ENCODE measurements at places on chromosomes 7 and 10.

- no peak for DNase-seq
Observed at GRCh38 chr10:100664316-100665149, 80.8 kb upstream of the PAX2 start.

DNA sequence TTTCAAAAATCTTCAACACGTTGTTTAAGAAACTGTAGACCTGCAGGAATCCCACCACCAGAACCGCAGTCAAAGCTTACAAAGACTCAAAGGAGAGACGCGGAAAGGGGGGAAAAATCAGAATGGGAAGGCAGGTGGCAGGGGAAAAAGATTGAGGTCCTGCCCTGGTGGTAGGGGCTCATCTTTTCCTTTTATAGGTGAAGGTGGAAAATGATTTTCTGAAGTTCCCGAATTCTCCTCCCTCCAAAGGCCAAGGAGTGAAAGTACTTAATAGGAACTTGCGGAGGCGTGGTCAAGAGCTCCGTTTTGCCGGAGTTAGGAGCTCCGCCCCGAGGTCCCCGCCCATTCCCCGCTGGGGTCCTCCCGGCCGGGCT lies 724 bp downstream of the BBIP1 start:
- DNase-seq, result peak; percentile 84

- no peak for DNase-seq
Observed at GRCh38 chr7:45178241-45179225, 20.9 kb downstream of the RAMP3 start.

DNA sequence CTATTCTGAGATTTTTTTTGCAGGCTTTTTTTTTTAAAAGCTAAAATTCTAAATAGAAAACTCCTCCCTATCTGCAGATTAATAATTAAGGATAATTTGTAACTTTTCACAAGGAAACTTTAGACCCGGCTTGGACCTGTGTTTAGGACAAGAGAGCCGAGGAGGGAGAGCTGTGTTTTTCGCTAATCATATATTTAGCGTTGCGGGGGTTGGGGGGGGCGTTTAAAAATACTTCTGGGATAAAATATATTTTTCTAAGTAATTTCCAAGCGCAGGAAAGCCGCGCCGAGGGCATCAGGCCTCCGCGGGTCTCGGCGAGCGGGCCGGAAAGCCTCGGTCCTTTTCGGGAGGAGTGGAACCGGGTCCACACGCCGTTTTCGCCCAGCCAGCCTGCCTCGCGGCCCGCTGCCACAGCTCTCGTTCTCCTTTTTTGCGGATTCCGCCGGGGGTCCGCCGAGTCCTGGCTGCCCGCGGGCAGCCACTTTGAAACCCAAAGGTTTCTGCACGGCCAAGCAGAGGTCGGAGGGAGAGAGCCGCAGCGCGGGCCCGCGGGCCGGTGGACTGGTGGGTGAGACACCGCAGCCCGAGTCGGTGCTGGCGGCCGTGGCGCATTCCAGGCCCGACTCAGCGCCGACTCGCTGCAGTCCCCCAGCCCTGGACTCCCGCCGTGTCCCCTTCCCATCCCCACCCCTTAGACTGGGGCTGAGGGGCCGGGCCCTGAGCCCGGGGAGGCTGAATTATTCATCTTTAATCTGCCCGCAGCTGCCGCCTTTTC lies 2.3 kb downstream of the PAX2 start:
- DNase-seq, result no peak

- no peak for DNase-seq
Observed at GRCh38 chr10:31557854-31558253, 238.8 kb downstream of the ZEB1 start.

DNA sequence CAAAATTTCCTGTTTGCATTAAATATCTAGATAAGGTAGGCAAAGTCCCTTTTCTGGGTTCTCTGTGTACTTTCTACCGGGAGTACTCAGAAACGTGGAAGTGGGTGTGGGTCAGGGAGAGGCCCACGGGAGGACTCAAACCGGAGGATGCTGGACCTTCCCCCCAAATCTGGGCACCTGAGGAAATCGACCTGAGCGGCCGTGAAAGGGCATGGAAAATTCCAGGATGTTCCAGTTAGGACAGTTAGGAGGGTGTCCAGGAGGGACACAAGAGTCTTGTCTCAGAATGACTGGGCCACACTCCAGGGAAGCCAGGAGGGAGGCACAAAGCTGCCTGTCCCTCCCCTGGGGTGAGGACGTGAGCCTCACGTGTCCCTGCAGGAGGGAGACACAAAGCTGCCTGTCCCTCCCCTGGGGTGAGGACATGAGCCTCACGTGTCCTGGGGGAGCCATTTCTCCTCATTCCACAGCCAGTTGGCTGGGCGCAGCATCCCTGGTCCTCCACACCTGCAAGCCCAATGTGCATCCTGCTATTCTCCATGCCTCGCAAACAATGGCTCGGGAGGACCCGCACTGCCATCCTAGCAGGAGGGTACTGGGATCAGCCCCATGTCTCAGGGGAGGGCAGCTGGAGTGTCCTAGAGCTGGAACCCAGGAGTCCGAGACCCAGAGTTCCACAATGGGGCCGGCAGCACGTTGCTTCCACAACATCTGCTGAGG lies 190.5 kb upstream of the PPP2R2D start:
- DNase-seq, result no peak

- no peak for DNase-seq
Observed at GRCh38 chr10:75542084-75542483, 110.7 kb downstream of the LRMDA start.

- no peak for DNase-seq
Observed at GRCh38 chr7:23276376-23276775, 22.8 kb upstream of the MALSU1 start.

GRCh38 chr10:128036011-128036615 lies 90.1 kb downstream of the MKI67 start:
- no peak for DNase-seq

DNA sequence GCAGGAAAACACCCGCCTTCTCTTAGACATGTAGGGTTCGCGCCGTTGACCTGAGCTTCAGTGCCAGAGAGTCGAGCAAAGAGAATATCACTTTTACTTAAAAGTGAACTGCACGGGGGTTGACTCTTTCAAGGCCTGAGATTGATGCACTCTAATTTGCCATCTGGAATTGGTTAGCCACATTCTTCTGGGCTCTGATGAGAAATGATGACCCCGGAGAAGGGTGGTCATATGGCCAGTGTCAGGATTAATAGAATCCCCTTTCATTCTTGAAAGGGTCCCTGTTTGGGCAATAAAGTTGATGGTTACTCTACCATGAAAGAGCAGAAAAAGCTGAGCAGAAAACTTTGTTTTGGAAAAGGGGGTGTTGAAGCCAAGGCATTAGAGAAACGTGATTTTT lies 31.2 kb downstream of the GRK5 start:
- DNase-seq, result no peak

DNA sequence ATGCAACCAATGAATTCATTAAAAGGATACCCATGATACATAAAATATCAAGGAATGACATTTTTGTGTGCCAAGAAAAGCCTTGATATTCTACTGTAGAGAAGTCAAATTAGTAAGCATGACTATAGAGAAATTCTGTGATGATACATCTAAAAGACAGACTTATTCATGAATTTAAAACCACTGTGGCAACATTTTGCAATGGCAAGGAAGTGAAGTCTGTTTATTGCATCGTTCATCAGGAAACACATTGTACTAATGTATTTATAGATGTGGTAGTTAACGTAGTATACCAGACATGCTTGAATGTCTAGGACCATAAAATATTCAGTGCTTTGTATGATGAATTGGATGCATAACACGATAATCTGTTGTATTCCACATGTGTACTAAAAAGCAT lies 9.3 kb upstream of the CLEC5A start:
- DNase-seq, result no peak

DNA sequence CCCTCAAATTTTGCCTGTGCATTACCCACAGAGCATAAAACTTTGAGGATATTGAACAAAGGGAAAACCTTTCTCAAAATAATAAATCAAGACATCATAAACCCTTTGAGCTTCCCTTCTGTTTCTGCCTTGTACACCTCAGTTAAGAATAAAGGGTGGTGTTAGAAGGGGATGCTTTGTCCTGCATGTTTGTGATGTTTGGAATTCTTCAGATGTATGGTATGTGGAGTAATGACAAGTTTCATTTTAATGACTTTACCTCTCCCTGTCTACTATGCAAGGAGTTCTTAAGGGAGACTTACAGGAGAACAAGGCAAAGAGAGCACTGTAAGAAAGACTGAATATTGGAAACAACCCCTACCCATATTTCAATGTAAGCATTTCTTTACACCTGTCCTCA lies 99.2 kb downstream of the HECW1 start:
- no peak for DNase-seq

GRCh38 chr7:102055181-102055976 lies 231.3 kb upstream of the SH2B2 start:
- no peak for DNase-seq

- DNase-seq, result peak; percentile 47
Observed at GRCh38 chr7:150668472-150668911, 17.0 kb upstream of the GIMAP2 start.

DNA sequence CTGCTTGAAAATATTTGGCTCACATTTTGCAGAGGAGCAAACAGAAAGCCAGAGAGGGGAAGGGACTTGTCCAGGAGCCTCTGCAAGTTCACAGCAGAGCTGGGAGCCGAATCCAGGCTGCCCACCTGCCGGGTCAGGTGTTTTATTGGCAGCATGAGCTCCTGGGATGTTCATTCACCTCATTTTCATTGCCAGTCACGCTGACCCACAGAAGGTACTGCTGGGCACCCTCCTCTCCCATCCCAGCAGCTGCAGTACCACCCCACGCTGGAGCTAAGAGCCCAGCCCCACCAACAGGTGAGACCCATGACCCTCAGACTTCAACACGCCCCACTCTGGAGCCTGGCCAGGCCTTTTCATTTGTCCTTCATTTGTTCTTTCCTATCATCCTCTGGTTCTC lies 102.7 kb downstream of the GRID1 start:
- DNase-seq, result no peak

GRCh38 chr10:91642831-91643692 lies 10.2 kb upstream of the PPP1R3C start:
- DNase-seq, result no peak

DNA sequence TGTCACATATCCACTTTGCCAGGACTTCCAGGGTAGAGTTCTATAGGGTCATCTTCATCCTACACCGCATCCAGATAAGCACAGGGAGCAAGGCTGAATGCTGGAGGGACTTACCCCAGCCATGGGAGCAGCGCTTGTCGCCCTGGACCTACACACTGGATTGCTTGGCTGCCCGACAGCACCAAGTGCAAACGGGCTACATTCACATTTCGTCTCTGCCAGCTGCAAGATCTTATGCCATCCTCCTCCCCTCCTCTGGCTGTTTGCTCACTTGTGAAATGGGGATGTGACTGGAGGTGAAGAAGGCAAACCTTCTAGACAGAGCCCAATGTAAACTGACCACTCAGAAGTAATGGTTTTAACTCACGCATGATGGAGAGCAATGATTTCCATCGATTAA lies 1.0 kb downstream of the DDC start:
- no peak for DNase-seq

DNA sequence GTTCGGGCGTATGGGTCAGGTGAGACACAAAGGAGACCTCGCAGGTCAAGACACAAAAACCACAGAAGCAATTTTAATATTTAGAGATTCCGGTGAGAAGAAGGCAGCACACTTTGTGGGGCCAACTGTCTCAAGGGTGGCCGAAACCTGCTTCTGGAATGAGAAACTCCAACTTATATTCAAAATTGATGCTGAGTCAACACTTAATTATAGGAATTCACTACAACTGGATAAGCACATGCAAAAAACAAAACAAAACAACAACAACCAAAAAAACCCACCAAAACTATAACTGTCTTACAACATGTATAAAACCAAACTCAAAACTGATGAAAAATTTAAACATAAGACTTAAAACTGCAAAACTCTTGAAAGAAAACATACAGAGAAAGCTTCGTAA lies 593.3 kb downstream of the POM121L12 start:
- DNase-seq, result no peak

DNA sequence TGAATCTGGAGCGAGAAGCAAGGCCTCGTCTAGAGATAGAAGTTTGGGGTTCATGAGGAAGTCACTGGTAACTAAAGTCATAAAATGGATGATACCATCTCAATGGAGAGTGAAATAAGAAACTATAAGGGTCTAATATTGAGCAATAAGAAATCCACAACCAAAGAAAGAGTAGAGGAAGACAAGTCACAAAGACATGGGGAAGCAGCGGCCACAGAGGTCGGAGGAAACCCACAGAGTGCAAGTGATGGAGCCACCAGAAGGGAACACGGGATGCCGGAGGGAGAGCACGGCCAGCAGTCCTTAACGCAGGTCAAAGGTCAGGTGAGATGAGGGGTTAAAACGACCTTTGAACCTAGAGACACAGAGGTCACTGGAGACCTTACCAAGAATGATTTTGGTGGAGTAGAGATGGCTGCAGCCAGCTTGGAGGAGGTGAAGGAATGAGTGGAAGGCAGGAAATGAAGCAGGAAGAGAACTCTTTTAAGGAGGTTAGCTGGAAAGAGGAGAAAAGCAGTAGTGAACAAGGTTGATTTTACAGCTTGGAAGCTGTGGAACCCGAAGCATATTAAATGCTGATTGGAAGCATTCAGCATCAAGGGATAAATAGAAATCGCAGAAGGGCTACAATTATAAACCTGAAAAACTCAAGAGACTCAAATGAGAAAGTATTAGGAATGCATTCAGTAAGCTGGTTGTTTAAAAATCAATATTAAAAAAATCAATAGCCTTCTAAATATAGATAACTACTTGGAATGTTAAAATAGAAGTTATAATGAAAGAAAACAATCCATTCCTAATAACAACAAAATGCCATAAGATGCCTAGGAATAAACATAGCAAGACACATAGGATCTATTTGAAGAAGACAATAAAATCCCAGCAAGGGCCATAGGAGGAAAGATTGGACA lies 93.7 kb downstream of the SVOPL start:
- no peak for DNase-seq

- DNase-seq, result no peak
Observed at GRCh38 chr7:117835016-117835664, 38.1 kb downstream of the CTTNBP2 start.

- no peak for DNase-seq
Observed at GRCh38 chr10:133439517-133440461, 14.0 kb upstream of the SCART1 start.

- no peak for DNase-seq
Observed at GRCh38 chr7:137970253-137970975, 31.5 kb downstream of the CREB3L2 start.

DNA sequence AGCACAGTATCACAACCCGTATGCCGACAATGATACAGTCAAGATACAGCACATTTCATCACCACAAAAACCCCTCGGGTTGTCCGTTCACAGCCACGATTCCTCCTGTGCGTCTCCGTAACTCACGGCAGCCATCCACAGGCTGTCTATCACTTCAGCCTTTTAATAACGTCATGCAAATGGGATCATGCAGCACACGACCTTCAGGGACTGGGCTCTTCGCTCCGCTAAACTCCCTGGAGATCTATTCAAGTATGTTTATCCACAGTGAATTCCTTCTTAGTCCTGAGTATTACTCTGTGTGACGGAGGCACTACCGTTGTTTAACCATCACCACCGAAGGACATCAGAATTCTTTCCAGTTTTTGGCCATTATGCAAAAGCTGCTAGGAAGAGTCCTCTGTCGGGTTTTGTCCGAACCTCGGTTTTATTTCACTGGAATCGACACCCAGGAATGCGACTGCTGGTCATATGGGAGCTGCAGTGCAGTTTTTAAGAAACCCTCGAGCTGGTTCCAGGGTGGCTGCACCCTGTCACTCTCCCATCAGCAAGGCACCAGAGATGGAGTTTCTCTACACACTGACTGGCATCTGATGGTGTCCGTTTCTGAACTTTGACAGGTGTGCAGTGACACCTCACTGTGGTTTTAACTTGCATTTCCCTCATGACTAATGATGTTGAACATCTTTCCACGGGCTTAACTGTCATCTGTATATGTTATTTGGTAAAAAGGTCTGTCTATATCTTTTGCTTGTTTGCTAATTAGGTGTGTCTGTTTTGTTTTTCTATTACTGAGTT lies 193.6 kb downstream of the MAD1L1 start:
- no peak for DNase-seq

GRCh38 chr7:50533866-50534265 lies 31.3 kb downstream of the DDC start:
- DNase-seq, result no peak

Data from stimulated activated CD8-positive, alpha-beta memory T cell treated with anti-CD3 and anti-CD28 coated beads, Interleukin-4, amount 100 ng/mL, for 24 hours (primary cell).